ENCODE measurements at places on chromosomes 7 and 10.

DNA sequence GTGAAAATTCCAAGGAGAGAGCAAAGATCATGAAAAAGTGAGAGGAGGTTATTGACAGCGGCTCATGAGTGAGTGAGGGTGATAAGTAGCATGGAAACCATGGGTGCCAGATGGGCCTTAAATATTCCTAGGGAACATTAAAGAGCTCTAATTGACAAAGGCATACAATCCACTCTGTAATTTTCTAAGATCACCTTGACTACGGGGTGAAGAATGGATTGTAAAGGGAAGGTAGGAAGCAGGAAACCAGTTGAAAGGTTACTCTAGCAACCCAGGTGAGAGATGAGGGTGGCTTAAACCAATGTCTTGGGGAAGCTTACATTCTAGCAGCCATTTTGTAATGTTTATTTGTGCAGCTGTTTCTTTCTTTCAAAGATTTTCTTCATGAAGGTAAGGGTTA is 75.7 kb downstream of the RSU1 start:
- DNase-seq, result no peak

DNA sequence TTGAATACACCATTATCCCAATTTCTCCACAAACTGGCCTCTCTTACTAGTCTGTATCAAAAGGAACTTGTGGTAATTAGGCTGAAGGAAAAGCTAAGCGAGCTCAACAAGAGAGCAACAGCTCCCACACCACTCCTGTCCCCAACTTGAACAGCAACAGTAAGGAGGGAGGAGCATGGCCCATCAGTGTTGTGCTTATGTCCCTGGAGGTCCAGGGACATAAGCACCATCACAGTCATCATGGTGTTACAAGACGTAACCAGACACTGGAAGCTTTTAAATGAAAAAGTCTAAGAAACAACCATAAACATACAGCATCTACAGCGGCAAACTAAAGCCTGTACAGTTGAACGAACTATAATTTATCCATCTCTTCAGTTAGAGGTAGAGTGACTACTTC is 989 bp downstream of the ERLIN1 start:
- peak; percentile 8 for DNase-seq

- no peak for DNase-seq
These were observed 39.0 kb downstream of the DIP2C start for GRCh38 chr10:650441-650851.

DNA sequence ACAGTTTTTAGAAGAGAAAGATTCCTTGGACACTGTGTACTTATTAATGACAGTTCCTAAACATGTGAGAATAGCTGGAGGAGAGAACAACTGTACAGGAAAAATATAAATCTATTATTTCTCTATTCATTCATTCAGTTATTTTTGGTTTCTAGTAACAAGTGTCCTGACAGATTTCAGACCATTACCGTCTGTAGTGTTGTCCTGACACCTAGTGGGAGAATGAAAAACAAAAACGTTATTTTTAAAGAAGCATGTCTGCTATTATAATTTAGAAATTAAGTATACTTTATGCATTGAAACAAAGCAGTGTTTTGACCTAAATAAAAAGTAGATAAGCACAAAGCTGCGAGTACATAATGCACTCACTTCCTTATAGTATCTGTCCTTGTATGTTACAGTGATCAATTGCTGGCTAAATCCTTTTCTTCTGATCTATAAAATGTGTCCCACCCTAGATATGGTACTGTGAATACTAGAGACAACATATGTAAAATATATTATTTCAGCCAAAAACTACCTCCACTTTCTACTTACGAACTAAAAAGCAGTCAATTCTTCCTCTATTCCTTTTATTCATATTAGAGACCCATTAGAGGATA is 575.6 kb downstream of the ARL4A start:
- no peak for DNase-seq

DNA sequence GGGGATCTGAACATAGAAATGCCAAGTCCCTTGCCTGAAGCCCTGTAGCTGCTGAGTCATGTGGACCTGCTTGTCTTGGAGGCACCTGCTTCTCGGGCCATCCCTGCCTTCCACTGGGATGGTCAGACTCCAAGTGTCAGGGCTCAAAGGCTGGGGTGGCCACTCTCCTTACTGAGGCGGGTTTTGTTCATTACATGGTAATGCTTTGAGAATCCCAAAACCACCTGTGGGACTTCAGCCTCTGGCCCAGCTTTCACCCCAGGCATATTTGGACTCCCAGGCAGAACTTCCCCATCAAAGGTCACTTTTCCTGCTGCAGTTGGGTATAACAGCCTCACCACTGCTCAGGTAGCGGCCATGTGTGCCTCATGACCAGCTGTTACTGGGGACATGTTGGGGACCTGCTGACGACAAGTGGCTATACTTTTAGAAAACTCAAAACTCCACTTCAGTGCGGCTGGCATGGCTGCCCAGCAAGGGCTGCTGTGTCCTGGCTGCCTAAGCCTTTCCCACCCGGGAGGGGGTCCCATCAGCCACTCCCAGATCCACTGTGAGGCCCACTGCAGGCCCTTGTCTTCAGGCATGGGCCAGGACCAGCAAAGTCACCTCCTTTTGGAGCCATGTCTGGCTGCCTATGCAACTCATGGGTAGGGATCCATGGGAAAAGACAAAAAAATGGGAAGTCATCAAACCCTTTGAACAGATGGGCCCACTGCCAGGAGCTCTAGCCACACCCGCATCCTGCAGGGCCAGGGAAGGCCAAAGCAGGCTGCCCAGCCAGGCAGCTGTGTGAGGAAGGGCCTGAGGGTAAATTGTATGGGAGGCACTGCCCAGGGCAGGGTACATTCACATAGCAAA is 96.7 kb downstream of the ARHGAP22 start:
- DNase-seq, result no peak
